ENCODE measurements at places on chromosomes 4 and X.

DNA sequence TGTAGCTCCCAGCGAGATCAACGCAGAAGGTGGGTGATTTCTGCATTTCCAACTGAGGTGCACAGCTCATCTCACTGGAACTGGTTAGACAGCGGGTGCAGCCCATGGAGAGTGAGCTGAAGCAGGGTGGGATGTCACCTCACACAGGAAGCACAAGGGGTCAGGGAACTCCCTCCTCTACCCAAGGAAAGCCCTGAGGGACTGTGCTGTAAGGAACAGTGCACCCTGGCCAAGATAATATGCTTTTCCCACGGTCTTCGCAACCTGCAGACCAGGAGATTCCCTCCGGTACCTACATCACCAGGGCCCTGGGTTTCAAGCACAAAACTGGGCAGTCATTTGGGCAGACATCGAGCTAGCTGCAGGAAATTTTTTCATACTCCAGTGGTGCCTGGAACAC lies 216.4 kb upstream of the TET2 start:
- no peak for DNase-seq

DNA sequence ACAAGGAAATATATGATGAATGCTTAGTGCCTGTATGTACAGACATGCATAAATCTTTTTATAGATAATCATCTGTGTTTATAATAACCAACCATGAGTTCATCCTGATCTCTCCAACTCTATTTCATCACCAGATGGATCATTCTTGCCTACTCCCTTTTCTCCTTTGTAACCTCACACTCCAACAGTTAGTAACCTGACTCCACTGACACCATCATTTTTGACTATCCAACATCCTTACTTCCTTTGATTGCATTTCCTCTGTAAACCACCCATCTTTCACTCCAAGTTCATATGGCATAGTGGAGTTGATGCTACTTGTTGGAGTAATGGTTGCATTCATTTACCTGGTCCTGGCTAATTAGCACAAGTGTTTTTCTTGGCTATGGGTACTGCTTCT lies 170.6 kb downstream of the ZNF330 start:
- DNase-seq: no peak

GRCh38 chrX:140065961-140066662 lies 100.8 kb upstream of the CXorf66 start:
- no peak for DNase-seq

DNA sequence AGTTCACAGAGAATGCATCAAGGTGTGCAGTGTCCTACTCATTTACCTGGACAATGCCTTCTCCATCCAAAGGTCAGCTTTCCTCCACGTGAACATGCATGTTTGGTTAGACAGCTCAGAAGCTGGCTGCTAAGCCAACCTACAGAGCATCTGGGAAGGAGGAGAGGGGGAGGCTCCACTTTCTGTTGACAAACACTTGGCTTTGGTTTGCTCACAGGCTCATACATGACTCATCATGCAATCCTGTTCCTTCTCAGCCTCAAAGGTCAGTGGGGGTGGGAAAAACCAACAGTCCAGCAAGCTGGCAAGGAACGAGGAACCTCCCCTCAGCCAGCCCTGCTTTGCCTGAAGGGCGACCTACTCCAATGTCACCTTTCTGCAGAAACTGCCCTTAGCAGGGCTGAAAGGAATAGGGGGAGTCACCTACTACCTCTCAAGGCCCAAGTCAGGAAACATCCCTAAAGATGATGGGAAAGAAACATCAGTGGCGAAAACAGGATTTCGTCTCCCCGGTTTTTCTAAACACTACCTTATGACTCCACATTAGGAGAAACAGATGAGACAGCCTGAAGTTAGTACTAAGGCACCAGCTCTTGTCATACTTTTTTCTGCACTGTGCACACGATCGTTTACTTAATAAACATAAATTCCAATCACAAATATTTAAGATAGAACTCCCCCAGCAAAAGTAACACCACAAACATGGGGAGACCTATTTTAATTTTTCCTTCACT lies 37.9 kb downstream of the RELL1 start:
- DNase-seq: peak; percentile 38

Data from left kidney (tissue), 8 donors.